ENCODE measurements at places on chromosomes 1 and 21.

GRCh38 chr1:64323882-64324281, 120.5 kb downstream of the UBE2U start:
- DNase-seq, result no peak

- no peak for DNase-seq
Observed at GRCh38 chr1:66237042-66237441, 296.9 kb upstream of the SGIP1 start.

GRCh38 chr1:116411784-116412479, 38.9 kb downstream of the ATP1A1 start:
- no peak for DNase-seq

DNA sequence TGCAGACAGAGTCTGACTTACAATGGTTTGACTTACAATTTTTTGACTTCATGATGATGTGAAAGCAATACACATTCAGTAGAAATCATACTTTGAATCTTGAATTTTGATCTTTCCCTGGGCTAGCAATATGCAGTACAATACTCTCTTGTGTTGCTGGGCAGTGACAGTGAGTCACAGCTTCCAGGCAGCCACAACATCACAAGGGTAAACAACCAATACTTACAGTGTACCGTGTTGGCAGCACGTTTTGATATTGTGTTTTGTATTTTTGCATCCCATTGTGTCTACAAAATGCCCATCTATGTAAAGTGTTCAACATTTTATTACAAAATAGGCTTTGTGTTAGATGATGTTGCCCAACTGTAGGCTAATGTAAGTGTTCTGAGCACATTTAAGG, 150.9 kb downstream of the NTMT2 start:
- no peak for DNase-seq

- no peak for DNase-seq
Observed at GRCh38 chr21:33902349-33902748, 13.3 kb downstream of the ATP5PO start.

GRCh38 chr1:24606621-24607020, 36.5 kb upstream of the SRRM1 start:
- no peak for DNase-seq

DNA sequence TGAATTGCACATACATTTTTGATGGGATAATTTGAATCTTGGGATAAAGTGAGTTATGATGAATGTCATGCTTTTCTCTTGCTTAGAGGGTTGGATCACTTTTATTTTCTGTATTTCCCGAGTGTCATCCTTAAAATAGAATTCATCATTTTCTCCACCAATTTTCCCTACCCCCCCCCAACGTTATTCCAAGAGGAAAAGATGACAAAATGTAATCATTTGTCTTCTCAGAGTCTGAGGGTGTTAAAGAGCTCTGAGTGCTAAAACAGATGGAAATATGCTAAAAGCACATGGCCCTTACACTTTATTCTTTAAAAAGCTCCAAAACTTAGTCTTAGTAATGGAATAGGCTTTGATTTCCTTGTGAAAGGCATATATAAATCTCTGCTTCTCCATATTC, 81.4 kb downstream of the CHRM3 start:
- no peak for DNase-seq

- no peak for DNase-seq
Observed at GRCh38 chr1:20071416-20071815, 1.4 kb downstream of the PLA2G5 start.

- DNase-seq, result no peak
Observed at GRCh38 chr1:51576085-51576444, 40.8 kb upstream of the OSBPL9 start.

DNA sequence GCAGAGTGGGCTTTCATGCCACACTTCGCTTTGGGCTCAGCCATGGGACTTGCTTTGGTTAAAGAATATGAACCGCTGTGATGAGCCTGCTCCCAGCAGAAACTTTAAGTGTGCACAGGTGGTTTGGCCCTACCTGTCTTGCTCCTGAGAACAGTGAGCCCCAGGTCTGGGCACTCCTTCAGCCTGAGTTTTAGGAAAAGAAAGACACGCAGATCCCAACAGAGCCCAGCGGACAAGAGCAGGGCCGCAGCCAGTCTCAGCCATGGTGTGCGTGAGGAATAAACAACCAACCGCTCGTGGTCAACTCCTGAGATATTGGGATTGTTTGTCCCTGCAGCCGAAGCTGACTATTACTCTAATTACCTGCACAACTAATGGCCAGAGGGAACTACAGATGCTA, 217.1 kb upstream of the C1orf174 start:
- DNase-seq, result no peak

- no peak for DNase-seq
Observed at GRCh38 chr1:25705699-25706098, 89.1 kb downstream of the MAN1C1 start.

DNA sequence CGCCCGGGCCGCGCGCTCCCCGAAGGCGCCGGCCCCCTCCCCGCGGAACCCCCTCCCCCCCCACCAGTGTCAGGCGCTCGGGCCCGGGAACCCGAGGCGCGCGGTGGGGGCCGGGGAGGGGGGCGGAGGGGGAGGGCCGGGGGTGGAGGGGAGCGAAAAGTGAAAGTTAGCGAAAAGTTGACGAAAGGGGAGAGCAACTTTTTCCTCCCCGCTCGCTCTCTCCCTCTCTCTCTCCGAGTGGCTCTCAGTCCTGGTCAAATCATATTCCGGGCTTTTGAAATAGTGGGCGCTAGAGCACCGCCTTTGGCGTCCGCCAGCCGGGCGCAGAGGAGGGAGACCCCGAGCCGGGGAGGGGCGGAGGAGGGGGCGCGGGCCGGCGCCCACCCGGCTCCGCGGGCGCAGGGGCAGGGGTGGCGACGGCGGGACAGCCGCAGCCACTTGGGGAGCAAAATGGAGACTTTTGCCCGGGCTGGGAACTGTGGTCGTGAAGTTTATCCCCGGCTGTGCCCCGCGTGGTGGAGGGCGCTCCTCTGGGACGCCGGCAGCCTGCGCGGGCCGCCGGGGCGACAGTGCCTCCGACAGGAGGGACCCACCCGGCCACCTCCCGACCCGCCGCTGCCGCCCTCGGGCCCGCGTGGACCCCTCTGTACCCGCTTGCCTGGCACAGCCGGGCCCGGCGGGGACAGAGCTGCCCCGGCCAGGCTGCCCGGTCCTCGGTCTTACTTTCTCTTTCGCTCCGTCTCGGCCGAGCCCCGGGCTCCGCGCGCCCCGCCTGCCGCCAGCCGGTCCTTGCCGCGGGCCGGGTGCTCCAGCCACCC, 697 bp downstream of the PRDM16 start:
- DNase-seq, result no peak

DNA sequence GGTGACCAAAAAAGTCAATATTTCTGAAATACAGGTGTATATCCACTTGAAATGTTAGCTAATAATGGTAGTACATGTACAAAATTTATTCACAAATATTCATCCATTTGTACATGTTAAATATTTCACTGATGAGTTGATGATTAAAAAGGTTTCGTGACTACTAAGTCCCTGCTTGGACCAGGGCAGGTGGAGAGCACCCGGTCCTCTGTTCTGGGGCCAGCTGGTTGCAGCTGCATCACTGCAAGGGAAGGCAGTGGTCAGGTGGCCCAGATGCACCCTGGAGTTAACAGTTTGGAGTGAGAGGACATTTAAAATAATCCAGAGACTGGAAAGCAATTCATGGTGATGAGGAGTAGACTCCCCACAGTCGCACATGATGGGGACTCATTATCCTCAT, 141.2 kb downstream of the ZBTB18 start:
- no peak for DNase-seq

DNA sequence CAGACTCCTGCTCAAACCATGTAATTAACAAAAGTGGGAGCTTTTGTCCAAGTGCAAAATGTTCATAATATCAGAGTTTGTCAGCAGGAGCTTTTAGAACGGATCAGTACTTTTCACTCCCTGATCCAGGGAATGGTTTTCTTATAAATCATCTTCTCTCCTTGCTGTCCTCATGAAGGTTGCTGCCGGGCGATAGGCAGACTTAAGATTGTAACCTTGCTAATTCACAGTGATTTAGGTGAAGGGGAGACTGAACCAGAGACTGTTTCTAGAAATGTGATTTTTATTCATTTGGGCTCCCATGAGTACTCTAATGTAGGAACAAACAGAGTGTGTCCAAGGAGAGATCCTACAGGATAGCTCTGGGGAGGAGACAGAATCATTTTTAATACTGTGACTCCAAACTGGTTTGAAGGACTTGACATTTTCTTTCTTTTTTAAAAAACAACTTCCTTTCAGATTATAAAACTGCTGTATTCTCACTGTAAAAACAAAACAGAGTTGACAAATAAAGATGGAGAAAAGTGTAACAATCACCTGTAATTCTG, 23.7 kb downstream of the ELAVL4 start:
- DNase-seq, result no peak

DNA sequence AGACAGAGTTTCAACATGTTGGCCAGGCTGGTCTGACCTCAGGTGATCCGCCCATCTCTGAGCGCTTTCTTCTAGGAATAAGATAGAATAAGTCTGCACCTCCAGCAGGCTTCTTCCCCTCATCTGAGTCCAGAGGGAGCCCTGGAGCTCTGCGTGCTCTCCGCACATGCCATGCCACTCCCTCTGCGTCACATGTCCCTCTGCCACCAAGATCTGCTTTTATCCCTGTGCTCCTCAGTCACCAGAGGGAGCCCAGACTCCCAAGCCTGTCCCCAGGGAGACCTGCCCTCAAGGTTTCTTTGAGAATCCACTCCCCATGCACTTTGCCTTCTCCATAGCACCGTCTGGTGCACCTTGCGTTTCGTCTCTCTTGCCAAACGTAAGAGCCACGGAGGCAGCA, 213.0 kb downstream of the CAMTA1 start:
- DNase-seq, result no peak

DNA sequence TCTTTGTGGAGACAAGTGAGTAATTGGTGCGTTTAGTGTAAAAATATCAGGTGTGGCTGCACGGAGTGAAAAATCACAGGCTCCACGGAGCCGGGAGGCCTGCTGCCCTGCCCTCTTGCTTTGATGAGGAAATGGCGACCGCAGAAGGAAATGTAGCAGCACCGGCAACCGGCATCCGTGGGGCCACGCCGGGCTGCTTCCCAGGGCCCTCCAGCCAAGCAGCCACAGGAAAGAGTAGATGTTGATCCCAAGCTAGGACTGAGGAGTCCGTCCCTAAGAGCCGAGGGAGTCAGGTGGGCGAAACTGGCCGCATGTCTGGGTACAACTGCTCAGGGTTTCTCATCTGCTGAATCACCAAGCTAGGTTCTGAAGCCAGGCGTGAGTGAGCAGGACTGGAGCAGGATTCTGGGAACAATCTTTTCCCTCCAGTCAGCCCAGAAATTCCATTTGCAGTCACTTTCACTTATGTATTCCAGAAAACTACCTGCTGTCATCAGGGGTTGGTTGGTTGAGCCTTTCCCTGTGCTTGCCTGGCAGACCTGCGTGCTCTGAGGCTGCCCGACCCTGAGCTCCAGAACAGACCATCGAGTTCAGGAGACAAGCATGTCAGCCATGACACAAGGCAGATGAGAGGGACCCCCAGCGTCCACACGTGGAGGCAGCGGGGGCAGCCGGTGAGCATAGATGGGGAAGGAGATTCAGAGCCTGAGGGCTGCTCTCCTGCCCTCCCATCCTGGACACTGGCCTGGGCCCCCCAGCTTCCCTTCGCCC, 5.8 kb upstream of the ITGB2 start:
- no peak for DNase-seq

DNA sequence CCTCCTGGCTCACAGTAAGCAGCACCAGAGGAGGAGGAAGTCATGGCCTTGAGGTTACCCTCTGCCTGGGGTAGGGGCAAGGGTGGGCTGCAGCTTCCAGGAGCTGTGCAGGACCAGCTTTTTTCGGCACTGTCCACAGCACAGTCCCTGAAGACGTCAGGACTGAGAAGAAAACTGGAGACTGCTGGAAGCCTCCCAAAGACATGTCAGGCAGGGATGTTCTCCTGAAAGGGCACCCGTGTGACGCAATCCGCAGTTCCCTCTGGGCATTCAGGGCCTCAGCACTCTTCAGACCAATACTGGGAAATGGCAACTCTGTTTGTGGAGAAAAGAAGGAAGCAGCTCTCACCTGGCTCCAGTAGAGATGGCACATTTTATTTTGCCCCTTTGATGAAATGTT, 64.8 kb upstream of the TENT5C start:
- DNase-seq, result no peak

DNA sequence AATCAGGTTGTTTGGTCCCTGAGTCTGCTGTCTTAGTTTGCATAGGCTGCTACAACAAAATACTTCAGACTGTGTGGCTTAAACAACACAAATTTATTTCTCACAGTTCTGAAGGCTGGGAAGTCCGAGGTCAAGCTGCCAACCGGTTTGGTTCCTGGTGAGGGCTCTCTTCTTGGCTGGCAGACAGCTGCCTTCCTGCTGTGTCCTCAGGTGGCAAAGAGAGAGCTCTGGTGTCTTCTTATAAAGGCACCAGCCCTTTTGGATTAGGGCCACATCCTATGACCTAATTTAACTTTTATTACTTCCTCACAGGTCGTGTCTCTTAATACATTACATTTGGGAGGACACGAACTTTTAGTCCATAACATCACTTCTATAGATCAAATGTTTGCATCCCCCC, 89.6 kb upstream of the CD34 start:
- DNase-seq, result no peak

DNA sequence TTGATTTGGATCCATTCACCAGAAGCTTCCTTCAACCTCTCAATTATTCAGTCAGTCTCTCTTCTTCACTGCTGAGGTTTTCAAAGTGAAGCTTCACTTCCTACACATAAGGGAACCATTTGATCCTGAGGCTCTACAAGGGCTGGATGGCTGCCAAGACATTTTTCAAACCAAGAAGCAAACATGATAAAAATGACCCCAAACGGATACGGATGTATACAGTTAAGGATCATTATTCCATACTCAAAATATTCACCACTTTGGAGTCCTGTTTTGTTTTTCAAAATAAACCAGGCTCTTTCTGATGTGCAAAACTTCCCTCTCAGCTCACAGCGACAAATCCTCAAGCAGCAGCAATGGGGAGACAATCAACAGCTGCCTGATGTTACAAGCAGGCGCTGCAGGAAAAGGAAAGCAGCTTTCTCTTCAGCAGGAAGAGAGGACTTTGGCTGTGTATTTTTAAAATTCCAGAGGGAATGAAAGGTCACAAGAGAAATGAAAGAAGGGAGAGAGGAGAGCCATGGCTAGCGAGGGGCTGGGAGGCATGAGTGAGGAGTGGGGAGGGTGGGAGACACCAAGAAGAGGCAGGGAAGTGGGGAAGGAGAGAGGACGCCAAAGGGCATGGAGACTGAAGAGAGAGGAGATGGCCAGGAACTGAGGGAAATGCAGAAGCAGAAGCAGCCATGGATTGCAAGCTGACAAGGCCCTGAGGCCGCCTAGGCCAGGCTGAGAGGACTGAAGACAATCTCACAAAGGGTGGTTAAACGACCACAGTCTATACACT, 145.4 kb downstream of the SLC45A1 start:
- no peak for DNase-seq

DNA sequence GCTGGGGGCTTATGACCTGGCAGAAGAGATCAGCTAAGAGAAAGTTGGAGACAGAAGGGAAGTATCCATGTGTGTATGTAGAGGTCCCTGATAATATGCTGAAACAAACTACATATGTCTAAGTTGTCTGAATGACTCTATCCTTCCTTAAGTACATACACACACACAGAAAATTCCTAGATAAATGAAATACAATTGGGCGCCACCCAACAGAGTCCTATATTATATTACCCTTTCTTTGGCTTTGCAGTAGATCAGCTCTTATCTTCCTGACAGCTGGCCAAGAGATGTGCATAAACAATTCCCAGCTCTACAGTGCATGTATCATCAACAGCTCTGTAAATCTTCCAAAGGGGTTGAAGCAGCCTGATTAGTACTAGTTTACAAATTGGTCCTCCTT, 40.1 kb downstream of the SORT1 start:
- DNase-seq, result no peak

- no peak for DNase-seq
Observed at GRCh38 chr1:192805832-192806323, 3.0 kb upstream of the RGS2 start.

- DNase-seq, result no peak
Observed at GRCh38 chr1:37994886-37995566, 5.2 kb upstream of the SF3A3 start.

- no peak for DNase-seq
Observed at GRCh38 chr1:183443466-183443865, 25.3 kb upstream of the NMNAT2 start.
